ENCODE measurements at places on chromosomes 2 and 18.

GRCh38 chr2:56379066-56379465 is 195.3 kb downstream of the CCDC85A start:
- no peak for DNase-seq

DNA sequence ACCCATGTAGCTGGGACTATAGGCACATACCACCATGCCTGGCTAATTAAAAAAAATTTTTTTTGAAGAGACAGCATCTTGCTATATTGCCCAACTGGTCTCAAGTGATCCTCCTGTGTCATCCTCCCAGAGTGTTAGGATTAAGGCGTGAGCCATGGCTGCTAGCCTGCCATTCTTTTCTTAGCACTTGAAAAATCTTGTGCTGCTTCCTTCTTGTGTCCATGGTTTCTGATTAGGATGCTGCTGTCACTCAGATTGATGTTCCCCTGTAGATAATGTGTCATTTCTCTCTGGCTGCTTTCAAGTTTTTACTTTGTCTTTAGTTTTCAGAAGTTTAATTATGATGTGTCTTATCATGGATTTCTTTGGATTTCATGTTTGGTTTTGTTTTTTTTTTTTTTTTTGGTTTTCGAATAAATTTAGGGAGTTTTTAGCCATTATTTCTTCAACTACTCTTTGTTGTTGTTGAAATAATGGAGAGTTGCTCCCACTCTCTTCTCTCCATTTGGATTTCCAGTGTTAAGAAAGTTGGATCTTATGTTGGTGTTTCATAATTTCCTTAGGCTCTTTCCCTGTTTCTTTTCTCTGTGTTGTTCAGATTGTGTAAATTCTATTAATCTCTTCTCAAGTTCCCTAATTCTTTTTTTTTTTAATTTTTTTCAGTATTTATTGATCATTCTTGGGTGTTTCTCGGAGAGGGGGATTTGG is 2.5 kb downstream of the ATP9B start:
- DNase-seq: no peak

DNA sequence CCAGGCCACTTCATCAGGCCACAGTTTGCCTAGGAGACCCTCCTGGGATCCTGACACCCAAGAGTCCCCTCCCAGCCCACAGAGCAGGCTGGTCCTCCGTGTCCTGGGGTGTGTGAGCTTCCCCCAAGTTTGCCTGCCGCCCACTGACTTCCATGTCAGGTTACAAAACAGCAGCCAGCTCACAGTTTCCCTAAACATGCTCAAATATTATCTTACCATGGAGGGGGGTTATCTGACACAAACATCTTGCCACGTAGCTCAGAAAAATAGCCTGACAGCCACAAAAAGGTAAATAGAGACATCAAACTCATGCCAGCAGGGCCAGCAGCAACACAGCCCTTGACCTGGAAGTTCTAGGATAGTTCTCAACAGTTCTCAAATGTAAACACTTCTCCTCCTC is 346.5 kb downstream of the TNS1 start:
- no peak for DNase-seq

GRCh38 chr2:220660277-220661145 is 911.6 kb downstream of the EPHA4 start:
- no peak for DNase-seq

DNA sequence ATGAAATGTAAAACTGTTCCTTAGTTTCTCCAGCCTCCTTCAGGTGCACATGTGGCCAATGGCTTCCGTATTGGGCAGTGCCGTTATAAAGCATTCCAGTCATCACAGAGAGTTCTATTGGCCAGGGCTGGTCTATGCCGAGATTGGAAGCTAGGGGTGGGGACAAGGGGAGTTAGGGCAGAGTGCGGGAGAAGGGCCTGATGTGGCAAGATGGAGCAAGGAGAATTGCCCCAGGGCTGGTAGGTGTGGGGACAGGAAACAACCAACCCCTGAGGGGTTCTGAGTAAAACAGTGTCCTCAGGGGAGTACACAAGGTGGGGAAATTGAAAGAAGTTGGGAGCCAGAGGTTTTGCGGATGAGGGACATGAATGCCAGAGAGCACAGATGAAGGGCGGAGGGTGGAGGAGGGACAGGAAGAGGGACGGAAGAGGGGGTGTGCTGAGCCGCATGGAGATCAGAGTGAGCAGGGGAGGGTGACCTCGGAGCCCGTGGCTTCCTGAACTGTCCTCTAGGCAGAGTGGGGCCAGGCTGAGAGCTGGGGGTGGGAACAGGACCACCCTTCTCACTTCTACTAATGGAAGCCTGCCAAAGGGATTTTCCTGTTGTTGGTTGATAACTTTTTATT is 9.1 kb upstream of the ATP6V1C2 start:
- DNase-seq: no peak

GRCh38 chr2:239035361-239035814 is 187.5 kb downstream of the TWIST2 start:
- peak; percentile 56 for DNase-seq

- no peak for DNase-seq
Observed at GRCh38 chr18:55517055-55517454, 70.9 kb downstream of the TCF4 start.

DNA sequence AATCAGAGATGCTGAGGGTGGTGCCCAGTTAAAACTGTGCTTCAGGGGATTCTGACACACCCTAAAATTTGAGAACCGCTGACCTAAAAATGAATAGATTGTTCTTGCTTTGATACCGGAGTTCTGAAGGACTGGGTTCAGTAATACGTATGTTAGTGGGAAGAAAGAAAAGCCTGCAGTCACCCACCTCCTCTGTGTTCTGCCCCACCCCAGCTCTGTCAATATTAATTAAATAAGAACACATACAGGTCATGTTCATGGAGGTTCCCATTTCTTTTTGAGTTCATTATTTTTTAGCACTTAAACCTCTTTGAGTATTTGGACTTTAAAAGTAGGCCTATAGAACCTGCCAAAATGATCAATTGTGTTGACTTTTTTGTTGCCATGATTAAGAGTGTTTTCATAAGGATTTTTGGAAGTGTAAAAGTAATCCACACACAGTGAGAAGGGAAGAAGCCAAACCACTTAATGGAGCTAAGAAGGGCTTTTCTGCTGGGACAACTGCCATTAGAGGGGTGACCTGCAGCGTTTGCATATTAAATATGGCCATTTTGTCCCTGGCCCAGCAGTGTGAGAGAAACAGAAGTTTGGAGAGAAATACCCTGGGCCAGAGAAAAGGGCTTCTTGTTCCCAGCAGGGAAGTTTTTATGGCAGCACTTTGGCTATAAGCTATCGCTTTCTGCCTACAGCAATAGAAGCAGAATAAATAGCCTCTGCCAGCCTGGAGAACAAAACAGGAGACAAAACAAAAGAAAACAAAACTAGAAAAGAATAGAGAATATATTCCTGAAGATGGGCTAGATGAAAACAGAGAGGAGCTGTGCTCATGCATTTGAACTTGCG is 80.7 kb upstream of the RNF152 start:
- no peak for DNase-seq

- no peak for DNase-seq
Observed at GRCh38 chr2:3968736-3969135, 265.4 kb downstream of the DCDC2C start.

DNA sequence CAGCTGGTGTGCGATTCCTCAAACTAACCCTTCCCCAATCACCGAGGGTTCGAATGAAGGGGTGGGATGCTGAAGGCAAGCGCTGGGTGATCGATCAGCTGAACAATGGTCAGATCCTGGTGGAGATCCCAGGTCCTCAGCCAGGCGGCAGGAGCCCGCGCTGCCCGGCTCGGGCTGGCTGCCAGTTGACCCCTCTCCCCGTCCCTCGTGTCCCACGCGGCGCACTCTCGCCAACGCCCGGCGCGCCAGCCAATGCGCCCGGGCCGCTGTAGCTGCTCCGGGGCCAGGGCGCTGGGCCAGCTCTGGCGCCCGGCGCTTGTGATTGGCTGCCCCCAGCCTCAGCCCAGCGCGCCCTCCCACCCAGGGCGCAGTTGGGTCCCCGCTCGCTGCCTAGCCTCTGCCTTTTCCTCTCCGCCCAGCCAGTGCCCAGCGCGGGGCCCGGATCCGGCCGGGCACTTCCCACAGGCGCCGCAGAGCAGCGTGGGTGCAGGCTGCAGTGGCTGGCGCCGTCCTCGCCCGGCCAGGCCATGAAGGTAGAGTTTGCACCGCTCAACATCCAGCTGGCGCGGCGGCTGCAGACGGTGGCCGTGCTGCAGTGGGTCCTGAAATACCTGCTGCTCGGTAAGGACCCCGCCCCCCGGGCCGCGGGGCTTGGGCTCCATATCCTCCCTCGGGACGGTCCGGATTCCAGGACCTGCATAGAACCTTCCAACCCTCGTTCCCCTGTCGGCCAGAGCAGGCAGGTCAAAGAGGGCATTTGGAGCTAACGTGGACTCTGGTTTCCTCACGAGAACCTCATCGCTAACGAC is at the start of gene MOGAT1:
MOGAT1 (plus strand) TSS at position 400 of the 809 bp plus-strand sequence; CDS start at position 528, 128 bp downstream.
- DNase-seq: no peak

GRCh38 chr2:96823198-96823597 is 7.1 kb downstream of the CNNM3 start:
- no peak for DNase-seq

GRCh38 chr2:119871725-119872124 is 112.0 kb downstream of the PTPN4 start:
- no peak for DNase-seq

DNA sequence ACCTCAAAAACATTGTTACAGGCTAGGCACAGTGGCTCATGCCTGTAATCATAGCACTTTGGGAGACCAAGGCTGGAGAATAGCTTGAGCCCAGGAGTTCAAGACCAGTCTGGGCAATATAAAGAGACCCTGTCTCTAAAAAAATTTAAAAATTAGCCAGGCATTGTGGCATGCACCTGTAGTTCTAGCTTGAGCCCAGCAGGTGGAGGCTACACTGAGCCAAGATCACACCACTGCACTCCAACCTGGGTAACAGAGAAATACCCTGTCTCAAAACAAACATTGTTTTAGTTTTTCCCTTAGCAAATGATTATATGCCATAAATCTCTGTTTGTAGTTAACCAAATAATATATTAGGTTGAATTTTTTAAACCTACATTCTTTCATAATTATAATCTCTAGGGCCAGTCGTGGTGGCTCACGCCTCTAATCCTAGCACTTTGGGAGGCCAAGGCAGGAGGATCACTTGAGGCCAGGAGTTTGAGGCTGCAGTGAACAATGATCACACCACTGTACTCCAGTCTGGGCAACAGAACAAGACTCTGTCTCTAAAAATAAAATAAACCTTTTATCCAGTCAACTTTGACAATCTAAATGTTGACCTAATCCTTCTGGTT is 13.3 kb upstream of the CYP20A1 start:
- no peak for DNase-seq

DNA sequence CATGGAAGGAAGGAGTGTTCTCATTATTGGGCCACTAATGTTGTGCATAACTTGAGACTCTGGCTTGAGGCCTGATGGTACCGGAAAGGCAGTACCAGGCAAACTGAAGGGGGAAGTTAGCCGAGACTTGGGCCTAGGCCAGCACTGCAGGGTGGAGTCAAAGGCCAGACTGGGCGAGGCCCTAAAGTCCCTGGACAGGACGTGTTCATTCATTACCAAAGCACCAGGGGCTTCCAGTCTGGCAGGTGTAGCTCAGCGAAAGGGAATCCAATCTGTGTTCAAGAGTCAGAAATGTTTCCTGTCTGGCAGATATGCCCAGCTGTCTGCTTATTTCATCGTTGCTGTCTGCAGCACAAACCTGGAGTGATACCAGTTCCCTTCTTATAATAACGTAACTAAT is 4.7 kb upstream of the ITSN2 start:
- DNase-seq: no peak

GRCh38 chr18:29540548-29540947 is 1363.6 kb upstream of the CDH2 start:
- no peak for DNase-seq

GRCh38 chr18:47968006-47968676 is 37.7 kb upstream of the SMAD2 start:
- DNase-seq: no peak

DNA sequence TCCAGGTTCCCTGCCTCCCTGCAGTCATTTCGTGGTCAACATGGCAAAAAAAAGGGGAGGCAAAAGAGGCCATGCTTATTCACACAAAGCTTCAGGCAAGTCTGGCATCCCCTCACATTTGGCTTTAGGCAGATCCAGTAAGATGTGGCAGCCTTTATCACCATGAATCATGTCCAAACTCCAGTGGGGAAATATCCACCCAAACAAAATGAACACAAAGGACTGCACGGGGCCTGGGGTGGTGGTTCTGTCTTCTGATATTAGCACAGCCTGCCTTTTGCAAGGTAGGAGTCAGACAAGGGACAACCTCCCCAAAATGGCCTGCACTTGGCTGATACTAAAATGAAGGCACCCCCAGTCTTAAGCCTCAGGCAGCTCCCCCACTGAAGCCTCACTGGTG is 129.9 kb downstream of the ZBTB7C start:
- no peak for DNase-seq

- no peak for DNase-seq
Observed at GRCh38 chr18:6721755-6722154, 7.8 kb upstream of the ARHGAP28 start.

GRCh38 chr18:77677536-77677935 is 427.9 kb downstream of the GALR1 start:
- no peak for DNase-seq

- no peak for DNase-seq
Observed at GRCh38 chr18:13680612-13681011, 45.7 kb downstream of the FAM210A start.

DNA sequence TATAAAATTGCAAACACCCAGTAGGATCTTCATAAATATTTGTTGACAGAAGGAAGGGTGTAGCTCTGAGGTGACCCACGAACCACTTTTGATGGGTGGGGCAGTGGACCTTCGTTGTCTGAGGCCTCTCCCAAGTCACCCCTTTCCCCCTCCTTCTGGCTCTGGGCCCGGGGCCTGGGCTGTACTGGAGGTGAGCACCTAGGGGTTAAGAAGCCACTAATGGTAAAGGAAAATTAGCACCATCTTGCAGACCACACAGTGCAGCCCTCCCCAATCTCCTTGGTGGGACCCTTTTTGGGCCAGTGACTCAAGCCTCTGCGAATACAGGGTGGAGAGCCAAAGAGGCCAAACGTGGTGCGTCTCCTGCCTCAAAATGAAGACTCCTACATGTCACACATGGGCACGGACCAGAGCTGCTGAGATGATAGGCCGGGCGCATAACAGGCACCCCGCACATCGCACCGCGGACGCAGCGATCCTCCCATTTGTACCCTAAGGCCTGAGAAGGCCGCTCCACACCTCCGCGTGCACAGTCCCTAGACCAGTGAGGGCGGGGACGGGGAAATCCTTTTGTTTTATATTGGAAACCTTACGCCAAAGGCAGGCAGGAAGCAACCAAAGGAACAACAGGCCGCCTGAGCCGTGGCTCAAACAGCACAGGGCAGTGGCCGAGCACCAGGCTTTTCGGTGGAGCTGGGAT is 31.9 kb upstream of the ATP6V1B1 start:
- no peak for DNase-seq

DNA sequence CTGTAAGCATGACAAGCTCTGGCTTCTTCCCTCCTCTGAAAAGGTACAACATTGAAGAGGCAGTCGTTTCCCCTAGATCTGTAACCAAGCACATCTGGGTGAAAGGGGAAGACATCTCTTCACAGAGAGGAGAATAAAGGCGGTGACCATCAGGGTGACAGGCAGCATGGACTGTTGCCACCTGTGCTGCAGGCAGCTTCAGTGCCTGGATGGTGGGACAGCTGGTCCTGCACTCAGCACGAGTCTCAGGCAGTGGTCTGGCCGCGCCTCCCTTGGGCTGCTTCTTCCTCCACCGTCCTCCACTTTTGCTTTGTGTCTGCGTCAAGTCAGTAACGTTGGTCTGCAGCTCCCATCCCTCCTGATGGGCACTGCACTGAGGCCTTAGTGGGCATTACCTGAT is 264.4 kb downstream of the NEDD4L start:
- no peak for DNase-seq

- DNase-seq: no peak
Observed at GRCh38 chr2:60480089-60480773, 73.2 kb downstream of the BCL11A start.

GRCh38 chr2:17667898-17668297 is 85.7 kb downstream of the SMC6 start:
- DNase-seq: no peak

GRCh38 chr2:1995584-1995983 is 251.3 kb upstream of the PXDN start:
- no peak for DNase-seq
